Omental fat pad (tissue), 4 donors: ENCODE measurements at places on chromosomes 1 and 21. TPM values are rescaled to one million over a fixed set of nuclear protein-coding genes. Genes with fewer than 3 reads are reported as not detected.

GRCh38 chr1:83964153-83964552 lies 34.8 kb downstream of the TTLL7 start:
- no peak for DNase-seq

The PTGS2 gene
- 17.5 TPM for total RNA-seq

The CFAP74 gene
- total RNA-seq: not detected

The CCDC17 gene
- total RNA-seq: 3.1 TPM

The ANKRD34A gene
- 0.32 TPM for total RNA-seq
